Vein endothelial cell (primary cell): ENCODE measurements at places on chromosomes 7 and 10. TPM values are rescaled to one million over a fixed set of nuclear protein-coding genes. Genes with fewer than 3 reads are reported as not detected.

The SMIM30 gene
- 51.3 and 59.3 TPM in 2 replicates for total RNA-seq

The BMPR1A gene
- total RNA-seq = 0.65 and 0.76 TPM in 2 replicates

The SP8 gene
- total RNA-seq = not detected in 2 replicates

The ELN gene
- total RNA-seq = 0.29 and 22.5 TPM in 2 replicates

The CALCR gene
- total RNA-seq = not detected in 2 replicates

The FGFR2 gene
- total RNA-seq = not detected in 2 replicates

The BRAF gene
- 28.7 and 30.2 TPM in 2 replicates for total RNA-seq

The GIMAP7 gene
- total RNA-seq = 25.2 and 31.6 TPM in 2 replicates

The IL15RA gene
- 17.2 and 17.3 TPM in 2 replicates for total RNA-seq
